ENCODE measurements at places on chromosomes 5 and 9.

DNA sequence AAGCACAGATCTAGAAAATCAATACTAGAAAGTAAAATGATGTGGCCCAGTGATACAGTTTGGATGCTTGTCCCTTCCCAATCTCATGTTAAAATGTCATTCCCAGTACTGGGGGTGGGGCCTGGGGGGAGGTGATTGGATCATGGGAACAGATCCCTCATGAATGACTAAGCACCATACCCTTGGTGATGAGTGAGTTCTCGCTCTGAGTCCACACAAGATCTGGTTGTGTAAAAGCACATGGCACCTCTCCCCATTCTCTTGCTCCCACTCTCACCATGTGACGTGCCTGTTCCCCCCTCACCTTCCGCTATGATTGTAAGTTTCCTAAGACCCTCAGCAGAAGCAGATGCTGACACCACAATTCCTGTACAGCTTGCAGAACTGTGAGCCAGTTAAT, 234.2 kb upstream of the CDH6 start:
- no peak for DNase-seq

- DNase-seq = peak; percentile 31
Observed at GRCh38 chr5:132427281-132428146, 58.0 kb downstream of the SLC22A5 start.

GRCh38 chr9:14768405-14769229, 46.1 kb upstream of the CER1 start:
- DNase-seq = no peak

- DNase-seq = no peak
Observed at GRCh38 chr9:110173322-110173642, 34.7 kb downstream of the C9orf152 start.

DNA sequence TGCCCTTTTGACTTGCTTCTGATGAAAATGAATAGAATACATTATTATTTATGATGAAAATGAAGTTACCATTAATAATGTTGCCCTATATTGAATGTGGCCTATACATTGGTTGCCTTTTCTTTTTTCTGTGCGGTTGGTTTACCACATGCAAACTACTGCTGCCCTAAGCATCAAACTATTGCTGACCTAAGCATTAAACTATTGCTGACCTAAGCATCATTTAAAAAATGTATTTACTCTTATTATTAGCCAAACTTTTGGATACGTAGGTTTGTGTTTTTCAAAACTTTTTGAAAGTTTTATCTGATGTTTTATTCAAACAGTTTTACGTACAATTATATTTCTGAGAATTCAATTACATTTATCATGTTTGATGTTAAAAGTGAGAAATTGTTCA, 76.0 kb upstream of the CDH10 start:
- no peak for DNase-seq

DNA sequence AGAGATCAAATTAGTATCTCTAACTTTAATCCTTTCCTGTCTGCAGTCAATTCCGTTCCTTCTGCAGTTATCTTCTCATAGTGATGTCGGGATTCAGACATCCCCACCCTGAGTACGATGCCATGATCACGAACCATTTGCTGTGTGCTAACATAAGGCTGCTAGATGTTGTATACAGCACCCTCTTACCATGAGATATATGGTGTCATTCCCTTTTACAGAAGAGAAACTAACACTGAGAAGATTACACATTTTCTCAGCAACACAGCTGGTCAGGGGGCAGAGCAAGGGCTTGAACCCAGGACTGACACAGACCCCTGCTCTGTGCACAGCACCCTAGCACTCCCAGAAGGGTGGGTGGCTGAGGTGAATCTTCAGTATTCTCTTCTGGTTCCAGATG, 46.9 kb upstream of the HSD17B4 start:
- no peak for DNase-seq

DNA sequence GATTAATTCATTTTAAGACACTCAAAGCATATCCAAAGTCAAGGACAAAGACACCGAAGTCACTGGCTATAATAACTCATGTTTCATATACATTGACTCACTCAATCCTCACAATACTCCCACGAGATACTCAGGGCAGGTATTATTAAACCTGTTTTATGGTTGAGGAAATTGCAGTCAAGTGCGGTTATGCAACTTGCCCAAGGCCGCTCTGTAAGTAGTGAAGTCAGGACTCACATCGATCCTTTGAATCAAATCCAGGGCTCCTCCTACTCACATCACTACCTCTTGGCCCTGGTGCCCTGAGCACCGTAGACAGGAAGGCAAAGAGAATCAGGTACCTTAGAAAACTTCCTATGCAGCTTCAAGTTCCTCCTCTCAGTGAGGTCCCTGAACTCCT, 87.8 kb upstream of the APC start:
- no peak for DNase-seq

- no peak for DNase-seq
Observed at GRCh38 chr5:179287631-179288030, 57.6 kb downstream of the ADAMTS2 start.

GRCh38 chr5:172490514-172491461, 36.5 kb upstream of the SH3PXD2B start:
- no peak for DNase-seq

DNA sequence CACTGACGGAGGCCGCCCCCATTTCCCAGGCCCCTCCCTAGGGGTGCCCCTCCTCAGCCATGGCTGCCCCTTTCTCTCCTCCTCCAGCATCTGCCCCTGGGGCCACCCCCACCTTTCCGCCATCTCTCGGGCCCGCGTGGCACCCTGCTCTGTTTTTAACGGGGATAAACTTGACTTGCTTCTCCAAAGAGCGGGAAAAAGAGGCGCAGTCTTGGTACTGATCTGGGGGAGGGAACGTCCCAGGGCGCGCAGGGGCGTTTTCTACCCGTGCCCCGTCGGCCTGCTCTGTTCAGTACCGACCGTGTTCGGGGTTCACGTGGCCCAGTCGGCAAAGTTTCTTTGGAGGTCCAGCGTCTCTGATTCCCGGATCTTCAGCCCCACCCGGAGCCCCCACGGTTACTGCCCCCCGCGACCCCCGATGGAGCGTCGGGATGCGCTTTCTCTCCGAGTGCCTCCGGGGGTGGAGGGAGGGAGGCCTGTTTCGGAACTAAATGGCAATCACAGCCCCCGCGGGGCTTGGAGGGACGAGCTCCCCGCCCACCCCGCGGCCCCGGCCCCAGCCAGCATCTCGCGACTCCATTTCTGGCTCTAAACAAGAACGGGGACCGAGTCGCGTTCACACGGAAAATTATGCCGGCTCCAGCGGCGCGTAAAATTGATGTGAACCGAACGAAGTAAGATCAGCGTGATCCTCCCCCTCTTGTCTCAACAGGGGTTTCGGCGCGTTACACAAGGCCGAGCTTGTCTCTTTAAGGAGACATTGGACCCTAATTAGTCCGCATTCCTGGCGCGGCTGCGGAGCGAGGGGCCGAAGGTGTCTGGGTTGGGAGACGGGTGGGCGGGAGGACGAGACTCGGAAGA, 1.1 kb upstream of the TLE4 start:
- DNase-seq = peak; percentile 24

GRCh38 chr5:83029912-83030311, 47.3 kb downstream of the TMEM167A start:
- DNase-seq = no peak

- DNase-seq = no peak
Observed at GRCh38 chr9:89658931-89659330, 54.1 kb downstream of the GADD45G start.

GRCh38 chr5:133792024-133792423, 176.4 kb downstream of the C5orf15 start:
- no peak for DNase-seq

- DNase-seq = no peak
Observed at GRCh38 chr5:124584991-124585715, 161.3 kb downstream of the ZNF608 start.

DNA sequence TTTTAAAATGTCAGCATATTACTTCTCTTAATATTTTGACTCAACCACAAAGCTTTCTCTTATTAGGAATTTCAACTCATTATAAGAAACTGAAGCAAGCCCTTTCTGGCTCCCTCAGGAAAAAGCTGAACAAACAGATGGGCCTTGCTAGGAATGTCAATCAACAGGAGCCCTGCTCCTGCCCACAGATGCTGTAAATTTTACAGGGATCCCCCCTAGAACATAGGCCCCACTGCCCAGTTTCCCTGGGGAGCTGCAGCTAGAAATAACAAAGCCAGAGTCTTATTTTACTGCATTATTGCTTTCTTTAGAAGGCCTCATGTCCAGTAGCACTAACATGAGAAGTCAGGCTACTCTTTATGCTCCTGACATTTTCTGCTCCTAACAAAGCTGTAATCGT, 103.8 kb downstream of the PCSK1 start:
- no peak for DNase-seq

GRCh38 chr5:93428868-93429267, 152.2 kb downstream of the NR2F1-AS1 start:
- DNase-seq = no peak

DNA sequence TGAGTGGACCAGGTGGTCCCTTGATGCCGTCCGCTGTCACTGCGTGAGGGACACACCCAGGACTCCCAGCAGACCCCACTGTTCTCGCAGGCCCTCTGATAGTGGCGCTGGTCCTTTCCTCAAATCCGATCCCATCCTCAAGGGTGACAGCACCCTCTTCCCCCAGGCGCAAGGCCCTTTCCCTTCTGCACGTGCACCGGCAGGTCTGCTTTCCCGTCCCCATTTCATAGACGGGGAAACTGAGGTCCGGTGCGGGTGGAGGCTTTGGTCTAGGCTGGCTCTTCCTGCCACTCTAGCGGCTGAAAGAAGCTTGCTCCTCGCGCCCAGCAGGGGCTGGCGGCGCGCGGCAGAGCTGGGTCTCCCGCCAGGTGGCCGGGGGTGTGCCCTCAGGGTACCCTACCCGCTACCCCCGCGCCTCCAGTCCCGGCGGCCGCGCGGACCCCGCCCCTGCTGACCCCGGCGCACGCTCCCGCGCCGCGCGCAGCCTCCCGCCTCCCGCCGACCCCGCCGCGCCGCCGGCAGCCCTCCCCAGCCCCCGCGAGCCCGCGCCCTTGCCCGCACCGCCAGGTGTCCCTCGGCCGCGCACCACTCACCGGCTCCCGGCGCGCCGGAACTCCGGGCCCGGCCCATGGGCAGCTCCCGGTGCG, 453 bp downstream of the RASGEF1C start:
- DNase-seq = no peak

- DNase-seq = no peak
Observed at GRCh38 chr5:178793151-178793550, 62.7 kb upstream of the ZNF354A start.

DNA sequence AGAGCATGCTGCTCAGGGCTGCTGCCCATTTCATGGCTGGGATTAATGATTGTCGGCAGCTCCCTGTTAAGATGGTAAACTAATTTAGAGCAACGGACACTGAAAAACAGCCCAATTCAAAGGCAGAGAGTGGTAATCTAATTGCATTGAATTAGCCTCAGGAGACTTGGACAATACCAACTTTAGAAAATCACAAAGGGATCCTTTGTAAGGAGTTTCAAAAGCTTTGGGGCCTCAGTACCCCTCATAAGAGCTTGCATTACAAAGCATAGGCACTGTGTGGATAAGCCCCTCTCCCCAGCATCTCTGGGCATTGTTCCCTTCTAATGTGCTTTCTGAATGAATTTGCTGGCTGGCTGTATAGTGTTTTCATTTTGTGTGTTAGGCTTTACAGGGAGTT, 6.7 kb downstream of the GLRA1 start:
- no peak for DNase-seq

DNA sequence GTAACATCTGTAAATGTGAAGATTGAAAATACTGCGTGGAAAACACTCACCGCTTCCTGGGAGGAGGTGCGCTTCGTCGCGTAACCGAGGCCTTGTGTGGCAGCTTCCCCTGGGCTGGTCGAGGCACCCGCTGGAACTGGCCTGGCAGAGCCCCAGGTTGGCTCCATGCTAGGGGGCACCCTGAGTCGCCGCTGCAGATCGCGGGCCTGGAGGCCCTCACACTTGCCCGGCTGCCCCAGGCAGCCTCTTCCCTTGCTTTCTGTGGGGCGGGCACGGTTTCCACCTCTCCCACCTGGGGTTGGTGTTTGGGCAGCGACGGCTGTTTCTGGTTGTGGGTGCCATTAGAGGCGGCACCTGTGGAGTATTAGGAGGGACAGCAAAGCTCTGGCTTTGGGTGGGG, 852 bp downstream of the ZNF354C start:
- DNase-seq = no peak

DNA sequence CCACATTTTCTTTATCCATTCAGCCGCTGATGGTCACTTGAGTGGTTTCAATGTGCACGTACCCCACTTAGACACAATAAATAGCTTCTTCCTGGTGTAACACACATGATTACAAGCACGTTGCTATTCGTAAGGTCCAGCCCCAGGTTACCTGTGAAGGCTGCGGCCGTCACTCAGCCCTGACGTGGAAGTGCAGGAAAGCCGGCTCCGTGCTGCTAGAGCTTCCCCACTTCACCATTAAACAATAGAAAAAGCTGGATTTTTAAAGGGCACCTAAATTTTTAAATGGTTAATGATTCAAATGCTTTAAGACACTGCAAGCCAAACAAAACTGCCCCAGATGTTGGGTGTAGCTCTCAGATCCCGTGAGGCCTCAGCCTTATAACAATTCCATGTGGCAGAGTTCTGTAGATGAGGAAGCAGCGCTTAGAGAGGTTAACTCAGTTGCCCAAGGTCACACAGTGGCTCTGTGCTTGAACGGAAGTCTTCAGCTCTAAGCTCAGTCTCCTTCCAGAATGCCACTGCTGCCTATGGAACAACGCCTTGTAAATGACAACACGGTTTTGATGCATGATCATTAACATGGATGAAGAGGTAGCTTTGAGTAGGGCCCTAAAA, 125.7 kb downstream of the COL23A1 start:
- DNase-seq = no peak

DNA sequence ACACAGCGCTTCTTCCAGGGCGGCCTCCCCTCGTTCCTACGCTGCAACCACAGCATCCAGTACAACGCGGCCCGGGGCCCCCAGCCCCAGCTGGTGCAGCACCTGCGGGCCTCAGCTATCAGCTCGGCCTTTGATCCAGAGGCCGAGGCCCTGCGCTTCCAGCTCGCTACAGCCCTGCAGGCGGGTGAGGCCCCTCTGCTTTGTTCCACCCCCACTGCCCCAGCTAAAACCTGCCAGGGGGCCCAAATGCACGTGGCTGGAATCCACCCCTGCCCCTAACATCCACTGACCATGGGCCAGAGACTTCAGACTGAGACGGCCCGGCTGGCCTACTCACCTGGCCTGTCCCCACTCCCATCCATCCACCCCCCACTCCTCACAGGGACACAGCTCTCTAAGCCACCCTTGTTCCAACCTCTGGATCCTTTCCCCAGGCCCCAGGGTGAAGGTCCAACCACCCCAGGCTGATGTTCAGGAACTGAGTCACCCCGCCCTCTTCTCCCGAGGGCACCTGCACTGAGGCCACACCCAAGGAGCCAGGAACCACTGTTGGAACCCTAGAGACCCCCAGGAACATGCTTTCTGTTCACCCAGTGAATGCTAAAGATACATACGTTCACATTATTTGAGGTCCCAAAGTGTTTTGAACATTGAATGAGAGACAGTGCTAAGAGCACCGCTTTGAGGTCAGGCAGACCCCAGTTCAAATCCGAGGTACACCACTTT, 18.9 kb upstream of the ASS1 start:
- DNase-seq = no peak
